H4 (cell line): ENCODE measurements at places on chromosomes 11 and 22. TPM values are rescaled to one million over a fixed set of nuclear protein-coding genes. Genes with fewer than 3 reads are reported as not detected.

- no peak for DNase-seq
These were observed 7.3 kb upstream of the MYEOV start for GRCh38 chr11:69286374-69287371.

DNA sequence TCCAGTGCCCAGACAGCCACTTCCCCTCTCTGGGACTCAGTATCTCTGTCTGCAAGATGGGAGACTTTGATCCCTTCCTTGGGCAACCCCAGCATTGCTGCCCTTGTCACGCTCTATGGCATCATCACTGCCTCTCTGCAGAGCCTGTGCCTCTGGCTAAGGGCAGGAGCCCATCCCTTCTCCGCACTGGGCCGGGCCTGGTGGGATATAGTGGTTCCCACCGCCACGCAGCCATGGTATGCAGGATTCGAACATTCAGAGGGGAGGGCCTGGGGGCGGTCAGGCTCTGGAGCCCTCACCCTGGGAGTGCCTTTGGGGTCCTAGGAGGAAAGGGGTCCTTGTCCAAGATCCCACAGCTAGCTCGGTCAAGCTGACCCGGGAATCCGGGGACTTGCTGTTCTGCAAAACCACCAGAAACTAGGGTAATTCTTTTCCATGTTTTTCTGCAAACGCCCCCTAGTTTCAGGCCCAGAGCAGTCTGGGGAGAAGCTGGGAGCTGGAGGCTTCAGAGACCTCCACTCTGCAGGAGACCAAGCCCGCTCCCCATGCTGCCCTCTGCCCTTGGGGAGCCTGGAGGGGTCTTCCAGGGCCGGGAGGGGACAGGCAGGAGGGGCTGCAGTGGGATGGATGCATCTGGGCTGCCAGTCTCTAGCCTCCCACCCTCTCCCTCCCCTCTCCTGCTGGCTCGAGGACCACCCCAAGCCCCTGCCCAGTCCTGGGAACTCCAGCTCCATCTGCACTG is 24.4 kb upstream of the CBX7 start:
- no peak for DNase-seq

GRCh38 chr11:83666149-83666548 is 380.0 kb upstream of the CCDC90B start:
- no peak for DNase-seq

GRCh38 chr22:18955696-18956095 is 19.6 kb upstream of the PRODH start:
- no peak for DNase-seq

DNA sequence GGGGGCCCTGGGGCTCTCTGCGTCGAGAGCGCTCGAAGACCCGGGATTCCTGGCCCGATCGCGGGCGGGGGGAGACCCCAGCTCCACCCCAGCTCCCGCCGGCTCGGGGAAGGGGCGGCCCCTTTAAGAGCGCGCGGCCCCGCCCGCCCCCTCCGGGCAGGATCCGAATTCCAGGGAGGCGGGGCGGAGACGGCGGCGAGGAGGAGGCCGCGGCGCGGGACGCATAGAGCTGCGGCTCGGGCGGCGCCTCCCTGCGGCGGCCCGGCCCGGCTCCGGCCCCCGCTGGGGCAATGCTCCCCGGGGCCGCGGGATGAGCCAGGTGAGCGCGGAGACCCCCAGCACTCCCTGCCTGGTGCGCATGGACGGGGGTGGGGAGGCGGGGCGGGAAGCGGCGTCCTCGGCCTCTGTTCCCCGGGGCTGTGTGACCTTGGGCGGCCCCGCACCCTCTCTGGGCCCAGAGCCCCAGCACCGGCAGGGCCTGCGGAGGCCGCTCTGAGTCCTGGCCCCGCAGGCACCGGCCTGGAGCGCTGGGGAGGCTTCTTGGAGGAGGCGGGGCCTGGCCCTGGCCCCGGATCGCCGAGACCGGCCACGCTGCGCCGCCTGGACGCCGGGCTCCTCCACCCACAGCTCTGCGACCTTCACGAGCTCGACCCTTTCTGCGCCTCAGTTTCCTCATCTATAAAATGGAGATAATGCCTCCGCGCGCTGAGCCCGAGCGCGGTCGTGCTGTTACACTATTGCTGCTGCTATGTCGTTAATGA is 565 bp downstream of the GAS2L1 start:
- DNase-seq, result peak; percentile 40

GRCh38 chr11:14273895-14274294 is 85.1 kb downstream of the RRAS2 start:
- DNase-seq, result no peak

- no peak for DNase-seq
These were observed 433.3 kb downstream of the BUD13 start for GRCh38 chr11:116339306-116340098.

DNA sequence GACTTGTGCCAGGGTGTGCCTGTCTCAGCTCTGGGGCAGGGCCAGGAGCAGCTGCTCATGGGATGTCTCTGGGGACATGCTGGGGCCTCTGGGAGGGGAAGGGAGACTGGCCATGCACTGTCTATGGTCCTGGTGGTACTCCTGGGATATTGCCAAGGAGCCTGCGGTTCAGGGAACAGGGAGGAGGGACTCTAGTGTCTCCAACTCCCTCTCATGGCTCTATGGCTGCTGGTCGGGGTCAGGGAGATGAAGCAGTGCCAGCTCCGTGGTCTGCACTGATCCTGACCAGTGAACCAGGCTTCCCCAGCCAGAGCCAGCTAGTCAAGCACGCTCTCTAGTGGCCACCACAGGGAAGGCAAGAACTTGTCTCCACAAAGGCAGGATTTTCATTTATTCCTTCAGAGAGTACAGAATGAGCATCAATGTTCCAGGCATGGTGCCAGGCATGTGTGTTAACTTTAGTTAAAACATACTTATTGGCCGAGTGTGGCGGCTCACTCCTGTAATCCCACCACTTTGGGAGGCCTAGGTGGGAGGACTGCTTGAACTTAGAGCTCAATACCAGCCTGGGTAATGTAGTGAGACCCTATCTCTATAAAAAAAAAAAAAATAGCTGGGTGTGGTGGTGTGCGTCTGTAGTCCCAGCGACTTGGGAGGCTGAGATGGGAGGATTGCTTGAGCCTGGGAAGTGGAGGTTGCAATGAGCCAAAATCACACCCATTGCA is 2.5 kb upstream of the BEST1 start:
- peak; percentile 83 for DNase-seq

DNA sequence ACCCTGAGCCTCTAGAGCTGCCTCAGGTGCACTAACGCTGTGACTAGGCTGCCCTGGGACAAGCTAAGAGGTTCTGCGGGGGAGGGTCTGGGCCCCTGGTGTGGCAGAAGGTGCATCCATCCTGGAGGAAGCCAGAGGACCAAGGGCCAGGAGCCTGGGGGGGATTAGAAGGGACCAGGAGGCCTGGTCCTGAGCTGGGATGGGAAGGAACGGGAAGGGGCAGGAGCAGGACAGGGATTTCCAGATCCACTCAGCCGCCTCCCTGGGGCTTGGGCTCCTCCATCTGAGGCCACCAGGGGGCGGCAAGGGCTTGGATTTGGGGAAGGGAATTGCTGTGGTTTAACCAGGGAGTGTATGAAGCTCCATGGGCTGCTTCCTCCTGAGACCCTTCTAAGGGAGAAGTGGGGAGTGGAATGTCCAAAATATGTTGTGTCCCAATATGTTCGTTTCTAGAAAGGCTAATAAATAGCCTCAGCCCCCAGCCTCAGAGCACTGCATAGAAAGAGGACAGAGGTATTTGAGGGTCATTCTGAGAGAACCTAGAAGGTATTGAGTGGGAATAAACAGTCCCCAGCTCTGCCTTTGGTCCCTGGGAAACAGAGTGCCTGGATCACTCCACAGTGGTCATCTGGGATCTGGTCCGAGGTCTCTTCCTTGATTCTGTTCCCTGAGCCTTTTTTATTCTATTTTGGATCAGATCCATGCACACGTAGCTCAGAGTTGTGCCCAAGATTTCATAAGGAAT is 17.4 kb upstream of the PRAME start:
- DNase-seq, result peak; percentile 21

DNA sequence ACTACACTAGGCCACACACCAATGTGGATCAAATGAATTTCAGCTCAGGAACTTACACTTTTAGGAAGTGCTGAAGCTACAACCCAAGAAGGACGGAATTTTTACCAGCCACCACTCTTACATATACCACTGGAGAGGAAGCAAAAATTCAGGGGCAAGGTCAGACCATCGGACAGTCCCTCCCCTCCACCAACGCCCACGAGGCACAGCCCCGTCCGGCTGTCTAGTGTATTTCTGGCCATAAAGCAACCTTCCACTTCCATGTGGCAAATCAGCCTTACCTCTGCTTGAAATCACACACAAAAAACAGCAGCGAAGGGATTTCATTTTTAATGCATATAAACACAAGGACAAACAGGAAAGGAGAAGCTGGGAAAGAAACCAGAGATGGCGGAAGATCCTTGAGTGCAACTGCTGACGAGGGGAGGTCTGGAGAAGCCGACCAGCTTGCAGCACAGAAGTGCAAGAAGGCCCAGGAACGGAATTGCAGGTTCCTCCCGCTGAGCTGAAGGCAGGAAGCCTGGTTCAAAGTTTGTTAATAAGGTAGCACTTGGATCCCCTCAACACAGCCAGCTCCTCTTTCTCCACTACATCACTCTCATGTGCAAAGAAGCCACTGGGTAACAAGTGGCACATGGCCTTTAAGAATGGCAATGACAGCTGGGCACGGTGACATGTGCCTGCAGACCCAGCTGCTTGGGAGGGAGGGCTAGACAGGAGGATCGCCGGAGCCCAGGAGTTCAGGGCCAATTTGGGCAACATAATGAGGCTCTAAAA is 71.5 kb downstream of the SHANK2 start:
- DNase-seq, result no peak

GRCh38 chr11:74714904-74715303 is 16.3 kb downstream of the CHRDL2 start:
- no peak for DNase-seq

GRCh38 chr11:70942593-70942992 is 309.8 kb downstream of the SHANK2 start:
- DNase-seq, result no peak

DNA sequence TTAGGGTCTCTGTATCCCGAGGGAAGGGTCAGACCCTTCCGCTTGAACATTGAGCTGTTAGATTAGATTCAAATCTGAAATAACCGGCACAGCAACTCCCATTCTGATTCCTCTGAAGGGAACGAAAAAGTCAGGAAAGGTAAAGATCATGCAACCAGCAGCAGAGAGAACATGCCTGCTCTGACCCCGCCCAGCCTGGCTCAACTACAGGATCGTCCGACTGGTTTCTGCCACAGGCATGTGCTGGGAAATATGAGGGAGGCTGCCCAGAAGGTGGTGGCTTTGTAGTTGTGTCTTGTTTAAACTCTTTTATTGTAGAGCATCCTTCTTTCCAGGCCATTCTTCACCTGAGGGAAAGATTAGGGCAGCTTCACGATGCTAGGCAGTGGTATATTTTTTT is 5.0 kb upstream of the MTNR1B start:
- no peak for DNase-seq

DNA sequence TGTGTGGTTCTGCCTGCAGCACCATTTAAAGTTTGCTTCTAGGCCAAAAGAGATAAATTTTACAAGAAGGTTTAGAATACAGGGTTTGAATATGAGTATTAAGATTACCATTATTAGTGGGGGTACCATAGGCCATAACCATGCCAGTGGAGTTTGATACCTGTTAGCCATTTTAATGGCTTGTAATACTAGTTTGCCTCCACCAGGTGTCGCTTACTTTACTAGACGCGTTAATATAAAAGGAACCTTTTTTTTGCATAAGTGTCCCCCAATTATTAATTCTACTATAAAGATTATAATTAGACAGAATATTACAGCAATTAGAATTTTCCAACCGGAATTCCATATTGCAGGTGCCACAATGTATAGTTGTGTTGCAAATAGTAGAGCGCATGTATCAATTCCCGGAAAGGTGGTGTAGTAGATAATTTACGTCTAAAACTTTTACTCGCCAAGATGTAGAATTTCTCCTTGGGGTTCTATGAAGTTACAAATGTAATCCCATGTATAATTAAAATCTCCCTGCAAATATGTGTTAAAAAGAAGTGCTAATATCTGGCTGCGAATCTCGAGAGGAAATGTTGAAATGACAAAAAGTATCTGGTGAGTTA is 16.1 kb downstream of the MS4A6E start:
- no peak for DNase-seq

GRCh38 chr11:34447044-34447443 is 8.3 kb downstream of the CAT start:
- no peak for DNase-seq

DNA sequence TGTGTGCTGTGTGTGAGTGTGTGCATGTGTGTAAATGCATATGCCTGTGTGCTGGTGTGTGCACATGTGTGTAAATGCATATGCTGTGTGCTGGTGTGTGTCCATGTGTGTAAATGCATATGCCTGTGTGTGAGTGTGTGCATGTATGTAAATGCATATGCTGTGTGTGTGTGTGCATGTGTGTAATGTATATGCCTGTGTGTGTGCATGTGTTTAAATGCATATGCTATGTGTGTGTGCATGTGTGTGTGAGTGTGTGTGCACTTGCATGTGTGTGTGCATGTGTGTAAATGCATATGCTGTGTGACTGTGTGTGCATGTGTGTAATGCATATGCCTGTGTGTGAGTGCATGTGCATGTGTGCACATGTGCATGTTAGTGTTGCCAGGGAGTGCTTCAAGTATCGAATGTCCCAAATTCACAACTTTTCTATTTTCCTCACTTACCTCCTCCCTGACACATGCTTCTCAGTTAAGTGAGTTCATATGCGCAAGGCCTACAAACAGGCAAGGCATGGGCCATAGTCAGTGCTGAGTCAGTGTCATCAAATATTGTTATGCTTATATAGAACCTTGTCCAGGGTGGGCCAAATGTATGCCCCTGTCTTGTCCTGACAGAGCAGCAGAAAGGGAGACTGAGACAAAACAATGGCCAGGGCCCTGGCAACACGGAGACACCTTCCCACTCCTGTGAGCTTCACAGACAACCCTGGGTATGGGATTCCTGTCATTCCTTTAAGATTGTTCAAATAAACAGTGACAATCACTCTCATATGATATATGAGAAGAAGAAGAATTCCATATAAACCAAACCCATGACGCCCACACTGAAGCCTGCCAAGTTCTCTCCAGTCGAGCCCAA is 38.6 kb downstream of the GGTLC2 start:
- no peak for DNase-seq

DNA sequence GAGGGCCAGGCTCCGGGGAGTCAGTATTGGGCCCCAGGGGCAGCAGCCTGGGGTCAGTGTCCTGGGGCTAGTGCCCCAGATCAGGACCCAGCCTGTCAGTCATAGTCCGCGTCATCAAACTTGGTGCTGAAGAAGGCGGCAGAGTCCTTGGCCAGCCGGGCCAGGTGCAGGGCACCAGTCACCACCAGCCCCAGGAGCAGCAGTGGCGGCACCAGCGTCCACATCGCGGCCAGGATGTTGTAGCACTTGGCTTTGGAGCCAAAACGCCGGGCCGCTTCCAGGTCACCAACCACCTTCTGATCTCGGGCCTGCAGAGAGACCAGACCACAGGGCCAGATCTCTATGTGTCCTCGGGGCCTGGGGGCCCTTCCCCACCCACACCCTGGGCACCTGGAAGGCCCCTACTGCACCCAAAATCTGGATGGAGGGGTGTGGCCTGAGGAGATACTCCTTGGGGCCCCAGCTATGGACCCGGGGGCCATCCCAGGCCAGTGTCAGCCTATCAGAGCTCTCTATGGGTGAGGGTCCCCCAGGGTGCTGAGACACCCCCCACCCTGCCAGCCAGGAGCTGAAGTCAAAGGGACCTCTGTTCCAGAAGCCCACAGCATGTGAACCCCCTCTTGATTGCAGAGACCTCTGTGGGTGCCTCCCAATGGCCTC is 790 bp downstream of the IFITM5 start:
- no peak for DNase-seq

The CARD18 gene
- total RNA-seq, result not detected in 2 replicates

The ZP1 gene
- total RNA-seq, result 1.5 and 2.1 TPM in 2 replicates

The TTLL8 gene
- total RNA-seq, result not detected in 2 replicates

The PLET1 gene
- total RNA-seq, result not detected in 2 replicates

The RDX gene
- total RNA-seq, result 55.4 and 68.9 TPM in 2 replicates

The CHRM1 gene
- total RNA-seq, result not detected in 2 replicates

The ZBTB16 gene
- total RNA-seq, result not detected in 2 replicates

The SGSM1 gene
- 0.23 TPM in 1 of 2 replicates, not detected in the other for total RNA-seq

The SLC1A2 gene
- 0.84 and 1.7 TPM in 2 replicates for total RNA-seq
